ENCODE measurements at places on chromosomes 3 and 15.

DNA sequence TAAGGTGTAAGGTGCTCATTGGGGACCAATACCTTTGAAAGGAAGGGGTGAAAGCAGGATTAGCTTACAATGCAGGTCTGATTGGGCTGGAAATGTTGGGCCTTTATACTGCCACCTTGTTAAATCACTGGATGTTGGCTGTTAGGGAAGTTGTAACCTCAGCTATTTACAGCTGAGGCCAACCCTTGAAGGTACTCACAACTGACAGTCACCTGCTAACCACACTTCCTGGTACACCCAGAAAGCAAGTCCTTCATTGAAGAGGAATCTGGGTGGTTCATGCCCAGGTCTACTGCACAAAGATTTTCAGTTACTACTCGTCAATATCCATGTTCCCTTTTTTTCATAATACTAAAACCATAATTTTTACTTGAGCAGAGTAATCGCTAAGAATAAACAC lies 65.4 kb upstream of the CLDN18 start:
- DNase-seq, result no peak

DNA sequence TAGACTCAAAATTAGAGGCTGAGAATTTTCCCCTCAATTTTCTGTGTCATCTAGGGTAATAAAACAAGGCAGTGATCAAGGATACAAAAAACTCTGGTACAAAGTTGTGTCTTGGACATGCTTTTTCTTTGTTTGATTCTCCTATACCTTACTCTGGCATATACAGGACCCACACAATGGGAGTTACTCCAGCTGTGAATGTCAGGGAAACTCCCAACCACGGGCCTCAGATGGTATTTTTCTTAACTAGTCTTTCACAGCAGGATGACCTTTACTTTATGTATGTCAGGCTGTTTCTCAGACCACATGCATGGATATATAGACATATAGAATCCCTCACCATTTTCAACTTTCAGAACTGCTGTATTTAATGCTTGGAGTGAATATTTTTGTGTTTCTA lies 41.3 kb downstream of the FEZF2 start:
- DNase-seq, result no peak

DNA sequence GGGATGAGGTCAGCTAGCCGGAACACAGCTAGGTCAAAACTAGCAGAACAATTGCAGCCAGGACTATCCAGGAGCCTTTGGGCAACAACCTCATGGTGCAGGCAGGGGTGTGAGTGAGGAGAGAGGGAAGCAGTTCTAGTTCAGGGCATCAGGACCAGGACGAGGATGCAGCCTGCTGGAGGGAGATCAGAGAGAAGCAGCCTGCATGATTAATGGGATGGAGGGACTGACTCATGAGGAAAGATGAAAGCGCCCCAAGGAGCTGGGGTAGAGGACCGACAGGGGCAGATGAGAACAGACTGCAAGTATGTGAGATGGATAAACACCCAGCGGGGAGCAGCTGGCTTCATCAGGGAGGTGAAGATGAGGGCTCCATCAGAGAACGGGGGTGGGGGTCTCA lies 37.9 kb upstream of the LRTM1 start:
- DNase-seq, result no peak

DNA sequence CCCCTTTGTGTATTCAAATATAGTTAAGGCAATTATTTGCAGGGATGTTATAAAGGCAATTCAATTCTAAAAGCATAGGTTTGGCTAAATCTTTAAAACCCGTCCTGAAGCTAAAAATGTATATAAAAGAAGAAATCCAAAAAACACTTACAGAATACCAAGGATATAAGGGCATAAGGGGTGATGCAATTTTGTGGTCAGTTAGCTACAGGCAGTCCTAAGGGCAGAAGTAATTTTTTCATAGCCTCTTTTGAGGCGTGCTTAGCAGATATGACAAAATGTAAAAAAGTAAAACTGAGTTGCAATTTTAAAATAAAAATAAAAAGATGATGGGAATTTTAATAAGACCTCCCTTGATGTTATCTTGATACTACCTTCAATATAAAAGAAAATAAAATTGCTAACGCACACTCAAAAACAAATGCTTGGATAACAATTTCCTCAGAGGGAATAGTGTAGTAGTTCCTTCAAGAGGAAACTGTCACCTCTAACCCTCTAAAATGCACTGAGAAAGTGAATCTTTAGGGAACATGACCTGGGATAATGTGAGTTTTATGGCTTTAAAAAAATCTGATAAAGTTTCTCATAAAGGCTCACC lies 104.2 kb downstream of the MYH15 start:
- no peak for DNase-seq

- DNase-seq, result no peak
Observed at GRCh38 chr3:153443961-153444360, 281.9 kb downstream of the RAP2B start.

Measured in muscle of leg (tissue), 16 donors.